ENCODE measurements at places on chromosomes 13 and 19.

- peak; percentile 50 for DNase-seq
Measured at GRCh38 chr19:5340637-5341447, at the start of gene PTPRS. Gene PTPRS (minus strand): TSS chr19:5340812. CDS start chr19:5286140, 54,672 bp downstream.

DNA sequence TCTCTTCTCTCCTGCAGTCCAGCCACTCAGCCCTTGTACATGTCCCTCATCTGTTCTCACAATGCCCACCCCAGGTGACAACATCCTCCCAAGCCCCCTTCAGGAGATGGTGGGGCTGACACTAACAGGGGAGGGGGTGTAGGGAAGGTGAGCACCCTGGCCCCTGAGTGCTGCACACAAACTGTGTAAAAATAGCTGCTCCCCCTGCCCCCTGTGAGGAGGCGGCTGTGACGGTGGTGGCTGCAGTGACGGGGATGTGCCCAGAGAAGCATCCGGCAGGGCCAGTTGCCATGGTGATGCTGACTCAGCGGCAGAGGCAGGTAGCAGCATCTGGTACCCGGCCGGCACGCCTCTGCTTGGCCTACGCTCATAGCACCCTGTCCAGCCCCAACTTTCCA lies 13.0 kb upstream of the JUND start:
- no peak for DNase-seq

DNA sequence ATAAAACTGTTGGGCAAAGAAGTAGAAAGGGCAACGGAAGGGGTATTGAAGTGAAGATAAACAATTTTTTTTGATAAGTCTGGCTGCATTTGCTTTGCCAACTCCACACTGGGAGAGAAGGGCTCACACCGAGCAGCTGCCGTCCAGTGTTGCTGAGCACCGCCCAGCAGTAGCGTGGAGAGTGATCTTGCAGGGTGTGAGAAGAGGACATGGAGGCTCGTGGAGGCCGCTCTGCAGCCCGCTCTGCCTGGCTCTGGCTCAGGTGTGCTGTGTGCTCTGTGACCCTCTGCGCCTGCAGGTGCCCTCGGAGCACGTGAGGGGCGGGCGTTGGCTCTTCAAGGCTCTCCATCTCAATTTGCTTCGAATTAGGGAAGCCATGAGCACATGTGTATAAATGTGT lies 35.9 kb upstream of the TEX29 start:
- DNase-seq: no peak

DNA sequence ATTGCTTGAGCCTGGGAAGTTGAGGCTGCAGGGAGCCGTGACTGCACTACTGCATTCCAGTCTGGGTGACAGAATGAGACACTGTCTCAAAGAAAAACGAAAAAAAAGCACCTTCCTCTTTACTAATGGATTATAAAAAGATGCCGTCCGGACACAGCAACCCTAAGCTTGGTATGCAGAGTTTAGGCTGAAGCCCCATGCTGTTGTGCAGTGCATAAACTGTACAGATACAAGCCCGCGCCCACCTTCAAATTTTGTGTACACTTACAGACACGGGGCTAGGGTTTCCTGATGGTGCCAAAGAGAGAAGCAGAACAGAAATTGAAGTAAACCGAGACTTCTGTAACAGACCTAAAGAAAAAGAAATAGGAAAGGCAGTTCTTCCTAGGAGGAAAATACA lies 9.0 kb downstream of the LPAR6 start:
- no peak for DNase-seq

DNA sequence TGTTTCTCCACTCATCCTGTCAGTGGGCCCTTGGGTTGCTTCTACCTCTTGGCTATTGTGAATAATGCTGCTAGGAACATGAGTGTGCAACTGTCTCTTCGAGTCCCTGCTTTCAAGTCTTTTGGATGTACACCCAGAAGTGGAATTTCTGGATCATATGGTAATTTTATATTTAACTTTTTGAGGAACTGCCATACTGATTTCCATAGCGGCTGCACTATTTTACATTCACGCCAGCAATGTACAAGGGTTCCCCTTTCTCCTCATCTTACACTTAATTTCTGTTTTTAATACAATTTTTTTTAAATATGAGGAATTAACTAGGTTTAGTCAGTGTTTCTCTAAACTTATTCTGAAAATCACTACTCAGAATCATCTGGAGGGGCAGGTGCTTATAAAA lies 24.2 kb upstream of the SLC46A3 start:
- DNase-seq: no peak

- no peak for DNase-seq
Measured at GRCh38 chr13:50934735-50935435, 25.3 kb downstream of the RNASEH2B start.

DNA sequence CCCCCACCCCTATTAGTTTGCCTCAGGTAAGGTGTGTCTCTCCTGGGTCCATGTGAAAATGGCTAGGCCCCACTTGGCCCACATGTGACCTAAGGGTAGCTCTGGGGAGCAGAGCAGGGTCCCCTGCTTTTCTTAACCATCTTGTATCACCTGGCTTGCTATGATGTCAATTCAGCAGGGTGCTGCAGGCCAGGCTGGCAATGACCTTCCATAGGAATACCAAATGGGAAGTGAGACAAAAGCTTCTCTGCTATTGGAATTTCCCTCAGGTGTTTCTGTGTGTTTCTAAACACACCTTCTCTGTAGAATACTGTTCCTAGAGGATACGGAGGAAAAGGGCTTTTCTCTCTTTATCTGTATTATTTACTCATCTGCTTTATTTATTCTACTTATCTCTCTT lies 35.7 kb upstream of the DACH1 start:
- no peak for DNase-seq

DNA sequence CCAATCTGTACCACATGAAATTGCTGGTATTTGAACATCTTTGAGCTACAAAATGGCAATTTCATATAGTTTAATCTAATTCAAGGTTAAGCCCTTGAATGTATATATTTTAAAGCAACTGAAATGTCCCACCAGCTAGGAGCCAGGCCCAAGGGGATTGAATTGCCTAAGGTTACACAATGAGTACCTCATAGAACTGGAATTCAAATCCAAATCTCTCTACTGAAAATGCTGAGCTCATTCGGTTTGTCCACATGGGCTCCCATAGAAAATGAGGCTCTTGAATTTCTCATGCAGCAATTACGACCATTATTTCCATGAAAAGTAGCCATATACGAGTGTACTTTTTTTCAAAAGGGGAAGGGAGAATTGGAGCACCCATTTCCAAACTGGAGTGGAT lies 31.5 kb upstream of the FNDC3A start:
- DNase-seq: no peak

DNA sequence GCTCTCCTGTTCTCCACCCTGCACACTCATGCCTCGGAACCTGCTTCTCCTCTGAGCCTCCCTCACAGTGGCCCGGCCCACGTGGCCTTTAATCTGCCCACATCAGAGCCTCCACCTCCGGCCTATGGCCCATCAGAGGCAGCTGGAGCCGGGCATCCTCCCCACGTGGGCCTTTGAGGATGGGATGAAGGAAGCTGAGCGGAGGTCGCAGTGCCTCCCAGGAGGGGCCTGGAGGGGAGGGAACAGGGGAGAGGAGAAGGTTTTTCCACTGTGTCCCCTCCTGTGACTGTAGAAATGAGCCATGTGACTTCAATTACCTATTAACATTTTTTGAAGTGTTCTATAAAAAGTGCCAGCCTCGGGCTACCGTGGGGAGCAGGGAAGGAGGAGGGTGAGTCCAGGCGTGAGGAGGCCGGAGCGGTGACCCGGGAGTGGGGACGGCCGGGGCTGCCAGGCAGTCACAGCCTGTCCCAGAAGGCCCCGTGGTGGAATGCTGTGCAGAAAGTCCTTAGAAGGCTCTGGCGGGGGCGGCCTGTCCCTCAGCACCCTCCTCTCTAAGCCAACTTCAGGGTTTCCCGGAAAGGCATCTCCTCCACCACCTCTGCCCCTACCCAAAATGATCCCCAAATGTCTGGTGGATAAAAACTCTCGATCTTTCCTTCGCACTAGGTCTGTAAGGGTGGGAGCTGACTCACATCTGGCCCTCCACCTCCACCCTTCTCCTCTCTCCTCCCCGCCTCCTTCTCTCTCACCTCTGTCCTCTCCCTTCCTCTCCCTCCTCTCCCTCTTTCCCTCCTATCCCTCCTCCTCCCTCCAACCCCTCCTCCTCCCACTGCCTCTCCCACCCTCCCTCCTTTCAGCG lies 24.8 kb upstream of the SLC1A5 start:
- no peak for DNase-seq

DNA sequence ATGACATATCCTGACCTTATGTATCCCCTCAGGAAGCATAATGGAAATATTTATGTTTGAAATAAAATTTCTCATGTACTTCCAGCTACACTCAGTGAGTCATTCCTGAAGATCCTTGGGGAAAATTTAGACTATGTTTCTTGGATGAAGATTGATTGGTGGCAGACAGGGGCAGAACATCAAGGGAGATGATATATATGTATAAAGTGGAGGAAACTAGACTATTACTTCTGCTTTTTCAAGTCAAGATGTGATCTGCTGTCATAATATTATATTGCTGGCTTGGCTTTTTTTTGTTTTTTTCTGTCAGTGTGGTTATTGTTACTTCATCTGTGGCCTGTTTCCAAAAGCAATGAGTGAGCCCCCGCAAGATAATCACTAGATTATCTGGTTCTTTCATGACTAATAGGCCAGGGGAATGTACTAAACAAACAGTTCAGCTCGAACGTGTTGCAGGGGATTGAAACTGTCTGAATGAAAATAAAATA lies 87.2 kb upstream of the TNFSF11 start:
- DNase-seq: no peak

GRCh38 chr13:91417660-91418325 lies 19.4 kb downstream of the GPC5 start:
- DNase-seq: no peak

- no peak for DNase-seq
Measured at GRCh38 chr13:50766013-50766412, 77.5 kb downstream of the DLEU7 start.

DNA sequence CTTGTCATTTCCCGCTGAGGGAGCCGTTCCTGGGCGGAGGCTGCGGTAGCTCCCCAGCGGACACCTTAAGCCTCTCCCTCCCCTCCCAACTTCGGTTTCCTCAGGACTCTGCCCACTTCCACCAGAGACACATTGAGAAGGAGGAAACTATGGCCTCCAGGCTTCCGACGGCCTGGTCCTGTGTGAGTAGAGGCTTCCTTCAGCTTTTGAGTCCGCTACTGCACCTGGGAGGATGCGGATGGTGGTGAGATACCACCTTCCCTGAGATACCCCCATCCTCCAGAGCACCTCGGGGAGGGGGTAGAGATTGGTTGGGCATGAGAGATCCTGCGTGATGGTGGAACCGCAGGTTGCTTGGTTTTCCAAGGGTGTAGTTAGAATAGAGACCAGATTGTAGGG lies 955 bp downstream of the ZNF274 start:
- no peak for DNase-seq

GRCh38 chr13:59743195-59743594 lies 420.5 kb downstream of the DIAPH3 start:
- DNase-seq: no peak

GRCh38 chr13:42395086-42395821 lies 123.3 kb downstream of the AKAP11 start:
- no peak for DNase-seq

- no peak for DNase-seq
Measured at GRCh38 chr13:110266983-110267382, 40.0 kb downstream of the COL4A1 start.

- no peak for DNase-seq
Measured at GRCh38 chr13:97464561-97464960, 30.6 kb downstream of the RAP2A start.

GRCh38 chr13:80379245-80379644 lies 38.3 kb upstream of the SPRY2 start:
- DNase-seq: no peak

- DNase-seq: no peak
Measured at GRCh38 chr13:107144432-107144831, 576.5 kb upstream of the ARGLU1 start.

GRCh38 chr13:114095486-114095885 lies 36.9 kb downstream of the RASA3 start:
- DNase-seq: no peak

DNA sequence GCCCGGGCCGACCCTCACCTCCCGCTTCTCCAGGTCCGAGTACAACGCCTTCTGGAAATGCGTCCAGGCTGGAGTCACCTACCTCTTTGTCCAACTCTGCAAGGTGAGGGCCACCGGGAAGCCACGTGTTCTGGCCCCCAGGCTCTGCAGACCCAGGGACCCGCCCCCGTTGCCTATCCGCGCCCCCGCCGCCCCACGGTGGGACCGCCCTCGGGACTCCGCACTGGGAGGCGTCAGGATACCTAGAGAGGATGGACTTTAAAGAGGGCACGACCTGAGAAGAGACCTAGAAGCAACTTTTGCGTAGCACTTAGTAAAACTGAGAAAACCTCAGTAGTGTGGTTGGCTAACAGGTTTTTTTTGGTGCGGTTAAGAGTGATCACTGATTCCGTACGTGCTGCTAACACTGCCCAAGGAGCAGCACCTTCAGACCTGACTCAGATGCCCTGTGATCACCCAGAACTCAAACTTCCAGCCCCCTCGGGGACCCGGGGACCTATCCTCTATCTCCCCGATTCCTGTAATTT lies 492 bp downstream of the TMEM147 start:
- DNase-seq: no peak

DNA sequence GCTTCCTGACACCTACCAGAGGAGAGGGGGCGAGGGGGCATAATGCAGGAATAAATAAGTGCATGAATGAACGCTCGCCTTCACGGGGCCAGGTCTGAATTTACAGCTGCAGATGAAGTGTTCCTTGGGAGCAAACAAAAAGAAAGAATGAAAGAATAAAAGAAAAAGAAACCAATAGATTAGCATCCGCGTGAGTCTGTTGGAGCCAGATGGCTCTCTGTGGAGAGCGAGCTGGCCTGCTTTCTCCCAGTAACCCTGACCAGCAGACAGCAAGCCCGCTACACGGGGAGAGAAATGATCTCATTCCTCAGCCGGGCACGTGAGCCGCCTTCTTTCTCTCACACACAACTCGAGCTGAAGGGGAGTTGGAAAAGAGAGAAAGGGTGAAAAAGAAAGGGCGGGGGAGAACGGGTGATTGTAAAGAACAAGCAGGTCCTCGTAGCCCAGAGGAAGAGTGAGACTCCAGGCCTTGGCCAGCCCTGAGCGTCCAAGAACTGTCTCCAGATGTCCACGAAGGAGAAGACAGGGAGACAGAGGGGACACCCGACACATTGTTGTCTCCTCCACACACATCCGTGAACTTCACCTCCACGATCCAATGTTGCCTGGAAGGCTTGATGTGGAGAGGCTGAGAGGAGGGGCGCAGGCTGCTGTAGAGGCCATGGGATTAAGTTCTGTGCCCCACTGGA lies 81.4 kb downstream of the RNASEH2B start:
- no peak for DNase-seq

- DNase-seq: no peak
Measured at GRCh38 chr19:50701367-50701985, 18.1 kb downstream of the SHANK1 start.

DNA sequence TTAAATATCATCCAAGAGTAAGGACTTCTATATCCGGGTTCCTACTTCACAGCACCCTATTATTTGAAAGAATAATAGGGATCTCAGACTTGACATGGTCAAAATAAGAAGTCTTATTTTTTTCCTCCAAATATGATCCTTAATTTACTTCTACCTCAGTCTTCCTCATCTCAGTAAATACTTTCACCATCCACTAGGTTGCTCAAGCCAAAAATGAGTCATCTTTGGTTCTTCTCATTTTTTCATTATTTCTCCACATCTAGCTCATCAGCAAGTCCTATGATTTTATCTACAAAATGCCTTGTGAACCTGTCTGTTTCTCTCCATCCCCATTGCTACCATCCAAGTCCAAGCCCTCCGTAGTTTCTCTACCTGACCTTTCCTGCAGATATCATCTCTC lies 121.9 kb upstream of the GJB6 start:
- no peak for DNase-seq

- no peak for DNase-seq
Measured at GRCh38 chr19:31175564-31176348, 173.5 kb downstream of the TSHZ3 start.

All from amniotic stem cell (primary cell).